WTC11 (cell line): ENCODE measurements at places on chromosomes 12 and 14. TPM values are rescaled to one million over a fixed set of nuclear protein-coding genes. Genes with fewer than 3 reads are reported as not detected.

GRCh38 chr12:64890873-64891468 lies 66.5 kb downstream of the TBC1D30 start:
- H3K27me3 ChIP-seq, result peaks cover 48% of the 10 kb centered on the region
- H3K4me3 ChIP-seq, result no peak overlapping the region
- no peak for DNase-seq
- no peaks in the 10 kb centered on the region for H3K36me3 ChIP-seq
- peaks cover 29% of the 10 kb centered on the region for H3K4me1 ChIP-seq
- H3K27ac ChIP-seq, result no peak overlapping the region

GRCh38 chr14:71716041-71716772 lies 216.0 kb upstream of the RGS6 start:
- no peaks in the 10 kb centered on the region for H3K27me3 ChIP-seq
- H3K27ac ChIP-seq, result no peak overlapping the region
- H3K36me3 ChIP-seq, result peaks cover 8% of the 10 kb centered on the region
- H3K4me3 ChIP-seq, result no peak overlapping the region
- H3K4me1 ChIP-seq, result peaks cover 8% of the 10 kb centered on the region
- DNase-seq, result no peak

MIP gene
- not detected in 3 replicates for total RNA-seq

DNA sequence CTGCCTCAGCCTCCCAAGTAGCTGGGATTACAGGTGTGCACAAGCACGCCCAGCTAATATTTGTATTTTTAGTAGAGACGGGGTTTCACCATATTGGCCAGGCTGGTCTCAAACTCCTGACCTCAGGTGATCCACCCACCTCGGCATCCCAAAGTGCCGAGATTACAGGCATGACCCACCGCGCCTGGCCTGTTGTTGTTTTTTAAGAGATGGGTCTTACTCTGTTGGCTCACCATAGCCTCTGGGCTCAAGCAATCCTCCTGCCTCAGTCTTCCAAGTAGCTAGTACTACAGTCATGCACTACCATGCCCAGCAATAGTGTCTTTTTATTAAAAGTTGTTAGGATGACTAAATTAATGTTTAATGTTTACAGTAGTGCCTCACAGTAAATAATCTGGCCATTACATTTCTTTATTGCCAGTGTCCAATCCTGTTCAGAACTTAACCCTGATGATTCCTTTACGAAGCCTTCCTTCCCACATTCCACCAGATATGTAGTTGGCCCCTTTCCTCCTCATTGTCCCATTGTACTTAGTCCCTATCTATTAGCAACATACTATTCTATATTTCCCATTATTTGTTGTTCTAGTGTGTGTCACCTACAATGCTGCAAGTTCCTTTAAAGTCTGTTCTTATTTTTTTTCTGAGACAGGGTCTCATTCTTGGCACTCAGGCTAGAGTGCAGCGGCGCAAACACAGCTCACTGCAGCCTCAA lies 8.8 kb upstream of the SMARCC2 start:
- no peak for DNase-seq
- no peak overlapping the region for H3K4me3 ChIP-seq
- H3K27ac ChIP-seq, result peak overlapping the region; percentile 73
- H3K4me1 ChIP-seq, result peaks cover 25% of the 10 kb centered on the region

GRCh38 chr12:121917950-121918678 lies at the start of gene CFAP251:
TSS of gene CFAP251 (plus strand) at chr12:121918592. CDS start at chr12:121921306, 2,714 bp downstream.
- no peaks in the 10 kb centered on the region; the same call in 1 of the 2 replicates for H3K27me3 ChIP-seq
- H3K36me3 ChIP-seq, result no peaks in the 10 kb centered on the region
- peak within 1 kb of the TSS; percentile 70 for H3K4me3 ChIP-seq
- DNase-seq, result peak; percentile 98

DNA sequence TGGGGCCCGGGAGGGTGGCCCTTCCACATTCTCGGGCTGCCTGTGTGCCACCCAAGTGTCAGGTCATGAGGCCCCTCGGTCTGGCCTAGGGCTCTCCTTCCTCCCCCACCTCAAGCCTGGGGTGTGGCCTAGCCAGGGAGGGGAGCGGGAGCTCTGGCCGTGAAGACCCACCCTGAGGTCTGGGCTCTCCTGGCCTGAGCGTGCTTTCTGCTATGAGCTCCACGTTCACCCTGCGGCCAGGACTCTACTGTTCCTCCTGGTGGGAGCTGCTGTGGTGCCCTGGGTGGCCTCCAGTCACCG lies 12.0 kb downstream of the PACS2 start:
- no peak overlapping the region for H3K4me3 ChIP-seq
- no peak for DNase-seq
- H3K36me3 ChIP-seq, result no peaks in the 10 kb centered on the region
- peak overlapping the region; percentile 84; the same call in 1 of the 2 replicates for H3K27ac ChIP-seq
- no peaks in the 10 kb centered on the region for H3K27me3 ChIP-seq

- peaks cover 14% of the 10 kb centered on the region for H3K4me1 ChIP-seq
- no peak overlapping the region for H3K27ac ChIP-seq
Observed at GRCh38 chr12:17591005-17591681, 498.9 kb downstream of the RERGL start.
